Activated CD4-positive, alpha-beta T cell treated with anti-CD3 and anti-CD28 coated beads, Interleukin-2, amount 50 U/mL, for 1 hour (primary cell): ENCODE measurements at places on chromosomes 7 and 10.

GRCh38 chr10:122986335-122986734 is 6.1 kb downstream of the PSTK start:
- DNase-seq, result no peak

GRCh38 chr7:88279323-88279722 is 27.4 kb downstream of the STEAP4 start:
- no peak for DNase-seq

GRCh38 chr7:107503687-107504086 is 33.8 kb downstream of the GPR22 start:
- no peak for DNase-seq

- no peak for DNase-seq
Measured at GRCh38 chr7:2090526-2091520, 141.9 kb downstream of the MAD1L1 start.

DNA sequence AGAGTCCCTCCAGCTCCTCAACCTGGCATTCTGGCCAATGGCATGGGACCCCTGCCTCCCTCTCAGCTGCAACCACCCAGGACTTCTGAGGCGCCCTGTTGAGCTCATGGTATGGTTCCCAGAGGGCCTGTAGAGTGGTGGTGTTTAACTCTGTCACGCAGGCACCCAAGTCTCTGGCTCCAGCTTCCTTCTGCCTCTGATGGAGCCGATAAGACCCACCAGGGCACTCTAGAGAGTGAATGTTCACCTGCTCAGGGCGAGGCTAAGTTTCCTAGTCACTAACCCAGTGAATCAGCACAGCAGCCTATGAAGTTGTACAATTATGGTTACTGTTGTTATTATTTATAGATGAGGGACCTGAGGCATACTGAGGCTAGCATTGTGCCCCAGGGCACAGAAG is 120.4 kb downstream of the ZMIZ1 start:
- no peak for DNase-seq

DNA sequence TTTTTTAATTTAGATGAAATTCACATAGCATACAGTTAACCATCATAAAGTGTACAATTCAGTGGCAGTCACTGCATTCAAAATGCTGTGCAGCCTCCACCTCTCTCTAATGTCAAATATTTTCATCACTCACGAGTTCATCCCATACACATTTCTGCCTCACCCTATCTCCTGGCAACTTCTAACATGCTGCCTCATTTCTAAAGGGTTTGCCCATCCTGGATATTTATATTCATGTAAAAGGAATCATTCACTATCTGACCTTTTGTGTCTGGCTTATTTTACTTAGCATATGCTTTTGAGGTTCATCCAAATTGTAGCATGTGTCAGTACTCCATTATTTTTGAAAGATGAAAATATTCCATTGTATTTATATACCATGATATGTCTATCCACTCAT is 286.9 kb upstream of the VSTM2A start:
- DNase-seq, result no peak

GRCh38 chr10:43208147-43209073 is 58.5 kb downstream of the RASGEF1A start:
- DNase-seq, result no peak
